ENCODE measurements at places on chromosomes 4 and X.

GRCh38 chr4:94256828-94257227 is 49.2 kb downstream of the SMARCAD1 start:
- no peak for DNase-seq

GRCh38 chr4:18815081-18815778 is 793.7 kb upstream of the LCORL start:
- DNase-seq: no peak

DNA sequence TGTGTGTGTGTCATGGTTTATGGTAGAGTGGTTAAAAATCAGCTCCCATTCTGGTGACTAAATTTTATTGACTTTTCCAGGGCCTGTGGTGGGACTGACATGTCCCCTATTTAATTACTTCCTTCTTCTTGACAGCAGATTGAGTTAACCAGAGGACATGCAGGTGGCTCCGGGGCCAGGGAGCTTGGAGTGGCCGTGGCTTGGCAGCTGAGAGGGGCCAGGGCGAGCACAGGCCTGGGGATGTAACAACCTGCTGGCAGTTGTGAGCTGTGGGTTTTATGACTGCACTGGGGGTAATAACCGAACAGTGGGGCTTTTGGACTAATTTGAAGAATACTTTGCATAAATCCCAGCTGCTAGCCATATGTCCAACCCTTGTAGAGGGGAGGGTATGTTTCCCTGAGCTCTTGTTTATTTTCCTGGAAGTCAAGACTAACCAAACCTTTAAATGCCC is 186.0 kb downstream of the MID1IP1 start:
- DNase-seq: peak; percentile 3

DNA sequence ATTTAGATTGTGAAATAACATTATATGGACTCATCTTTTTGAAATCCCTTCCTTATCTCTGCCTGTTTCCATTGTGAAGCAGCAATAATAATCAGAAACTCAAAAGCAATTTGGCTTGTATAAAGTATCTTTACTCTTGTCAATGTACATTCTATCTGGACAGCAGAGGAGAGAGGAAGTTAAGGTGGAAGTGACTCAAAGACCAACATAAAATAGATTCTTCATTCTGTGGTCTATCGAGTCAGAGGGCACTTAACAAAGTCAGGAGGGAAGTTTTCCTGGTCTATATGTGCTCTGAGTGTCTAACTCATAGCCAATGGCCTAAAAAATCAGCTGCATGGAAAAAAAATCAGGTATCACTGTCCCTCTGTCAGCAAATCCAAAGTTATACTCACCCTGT is 155.5 kb downstream of the EMCN start:
- no peak for DNase-seq

- no peak for DNase-seq
Observed at GRCh38 chr4:147477439-147477838, 3.5 kb upstream of the EDNRA start.

GRCh38 chrX:119954374-119954773 is 10.8 kb upstream of the NKAP start:
- DNase-seq: no peak

- no peak for DNase-seq
Observed at GRCh38 chr4:111989817-111990216, 155.4 kb upstream of the FAM241A start.

Data from DMS79 treated with DMSO at 0.1 percent for 48 hours (cell line).